Esophagus squamous epithelium (tissue), 5 donors: ENCODE measurements at places on chromosomes 1 and 21.

- no peak for DNase-seq
Observed at GRCh38 chr1:234840843-234841242, 230.9 kb upstream of the IRF2BP2 start.

DNA sequence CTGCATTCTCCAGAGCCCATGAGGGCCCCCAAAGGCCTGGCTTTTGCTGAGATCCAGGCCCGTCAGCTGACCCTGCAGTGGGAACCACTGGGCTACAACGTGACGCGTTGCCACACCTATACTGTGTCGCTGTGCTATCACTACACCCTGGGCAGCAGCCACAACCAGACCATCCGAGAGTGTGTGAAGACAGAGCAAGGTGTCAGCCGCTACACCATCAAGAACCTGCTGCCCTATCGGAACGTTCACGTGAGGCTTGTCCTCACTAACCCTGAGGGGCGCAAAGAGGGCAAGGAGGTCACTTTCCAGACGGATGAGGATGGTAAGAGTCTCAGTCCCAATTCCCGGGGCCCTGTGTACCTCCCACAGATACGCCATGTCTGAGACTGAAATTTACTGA, 39.1 kb downstream of the PTPRU start:
- DNase-seq: no peak

DNA sequence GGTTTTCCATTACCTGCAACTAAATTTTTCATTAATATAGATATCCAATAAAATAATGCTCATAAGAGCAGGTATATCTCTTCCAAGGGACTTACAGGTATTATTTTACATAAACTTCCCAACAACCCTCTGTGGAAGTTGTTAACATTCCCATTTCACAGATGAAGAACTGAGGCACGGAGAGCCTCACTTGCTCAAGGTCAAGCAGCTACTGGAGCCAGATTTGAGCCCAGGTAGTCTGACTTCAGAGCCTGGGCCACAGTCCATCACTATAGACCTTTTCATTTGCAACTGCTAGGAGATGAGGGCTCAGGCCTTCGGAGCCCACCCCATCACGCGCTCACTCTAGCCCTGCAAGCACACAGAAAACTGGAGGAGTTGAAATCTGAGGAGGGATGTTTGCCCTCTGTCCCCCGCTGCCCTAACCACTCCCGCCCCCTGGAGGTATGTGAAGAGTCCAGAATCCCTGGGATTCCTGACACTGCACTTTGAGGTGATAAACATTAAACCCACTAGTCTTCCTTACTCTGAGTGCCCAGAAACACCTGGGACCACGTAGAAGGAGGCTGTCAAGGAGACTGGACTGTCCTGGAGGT, 11.7 kb upstream of the ALPL start:
- DNase-seq: no peak

DNA sequence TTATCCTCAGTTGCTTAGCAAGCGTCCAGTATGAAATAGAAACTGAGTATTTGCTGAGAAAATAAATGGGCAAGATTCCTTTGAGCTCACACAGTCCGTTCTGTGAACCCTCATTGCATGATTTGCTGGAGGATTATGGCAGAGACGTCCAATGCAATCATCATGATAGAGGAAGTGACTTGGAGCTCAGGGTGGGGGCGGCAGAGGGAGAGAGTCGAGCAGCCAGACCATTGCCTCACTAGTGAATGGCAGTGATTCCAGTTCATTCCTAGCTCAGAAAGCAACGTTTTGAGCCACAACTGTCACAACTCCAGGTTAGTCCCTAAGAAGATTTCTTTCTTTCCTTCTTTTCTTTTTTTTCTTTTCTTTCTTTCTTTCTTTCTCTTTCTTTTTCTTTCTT, 27.5 kb upstream of the COL9A2 start:
- DNase-seq: no peak

DNA sequence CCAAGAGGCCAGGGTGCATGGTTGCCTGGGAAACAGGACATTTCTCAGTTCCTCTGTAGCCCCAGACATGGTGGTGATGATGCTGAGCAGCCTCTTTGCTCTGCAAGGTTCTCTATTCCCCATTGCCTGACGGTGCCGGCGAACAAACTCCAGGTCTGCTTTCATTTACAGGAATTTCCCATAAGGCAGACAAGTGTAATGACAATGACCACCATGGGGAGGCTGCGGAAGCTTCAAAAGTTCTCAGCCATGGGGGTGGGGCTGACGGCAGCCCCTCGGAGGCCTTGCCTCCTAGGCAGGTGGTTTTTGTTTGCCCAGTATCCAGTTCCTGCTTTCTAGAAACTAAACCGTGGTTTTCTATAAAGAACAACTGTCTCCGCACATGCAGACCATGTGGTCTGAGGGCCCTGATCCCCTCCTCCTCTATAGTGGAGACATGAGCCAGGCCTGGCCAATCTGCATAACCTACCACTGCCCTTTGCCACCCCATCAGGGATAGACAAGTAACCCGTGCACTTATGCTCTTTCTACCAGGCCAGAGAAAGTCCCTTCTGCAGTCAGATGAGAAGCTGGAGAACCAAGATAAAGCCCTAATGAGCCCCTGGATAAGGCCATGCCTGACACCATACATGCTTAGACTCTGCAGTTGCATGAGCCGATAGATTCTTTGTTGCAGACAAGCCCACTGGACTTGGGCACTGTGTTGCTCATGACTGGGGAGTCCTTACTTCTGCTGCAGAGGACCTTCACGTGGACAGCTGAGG, 54.1 kb downstream of the LDLRAD2 start:
- no peak for DNase-seq

GRCh38 chr21:42287193-42288083, 27.8 kb downstream of the TFF3 start:
- DNase-seq: no peak

DNA sequence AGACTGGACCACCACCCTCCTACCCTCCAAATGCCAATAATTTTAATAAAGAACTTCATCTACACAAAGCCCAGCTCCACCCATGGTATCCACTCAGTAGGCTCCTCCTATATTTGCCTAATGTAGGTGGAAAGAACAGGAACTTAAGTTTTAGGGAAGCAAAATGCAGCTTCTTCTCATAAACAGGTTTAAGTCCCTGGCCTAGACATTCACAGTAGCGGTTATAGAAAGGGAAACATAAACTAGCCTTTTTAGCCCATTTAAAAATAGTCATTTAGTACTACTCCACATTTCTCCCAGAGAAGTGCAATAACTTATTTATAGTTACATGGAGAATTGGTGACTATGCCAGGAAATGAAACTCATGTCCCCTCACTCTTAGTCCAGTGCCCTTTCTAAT, 56.6 kb upstream of the CPLANE2 start:
- DNase-seq: no peak

- DNase-seq: no peak
Observed at GRCh38 chr1:94793296-94793656, 26.9 kb upstream of the SLC44A3 start.

DNA sequence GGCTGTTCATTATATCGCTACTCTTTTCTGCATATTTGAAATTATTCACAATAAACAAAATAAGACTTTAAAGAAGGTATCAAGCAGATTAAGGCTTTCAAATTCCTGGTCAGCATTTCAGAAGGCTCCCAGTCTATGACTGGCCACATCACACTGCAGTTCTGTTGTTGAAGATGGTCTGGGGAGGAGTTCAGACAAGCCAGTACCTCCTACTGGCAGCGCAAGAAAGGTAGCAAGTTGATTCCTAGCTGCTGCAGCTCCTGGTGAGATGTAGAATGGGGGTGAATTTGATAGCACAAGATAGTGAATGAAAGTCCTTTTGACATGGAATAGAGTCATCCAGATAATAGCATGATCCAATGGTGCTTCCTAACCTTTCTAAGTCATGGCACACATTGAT, 88.2 kb upstream of the BEND5 start:
- DNase-seq: no peak

- no peak for DNase-seq
Observed at GRCh38 chr21:44405948-44406872, 49.1 kb upstream of the LRRC3 start.

GRCh38 chr21:17829472-17829871, 10.3 kb upstream of the C21orf91 start:
- DNase-seq: no peak

DNA sequence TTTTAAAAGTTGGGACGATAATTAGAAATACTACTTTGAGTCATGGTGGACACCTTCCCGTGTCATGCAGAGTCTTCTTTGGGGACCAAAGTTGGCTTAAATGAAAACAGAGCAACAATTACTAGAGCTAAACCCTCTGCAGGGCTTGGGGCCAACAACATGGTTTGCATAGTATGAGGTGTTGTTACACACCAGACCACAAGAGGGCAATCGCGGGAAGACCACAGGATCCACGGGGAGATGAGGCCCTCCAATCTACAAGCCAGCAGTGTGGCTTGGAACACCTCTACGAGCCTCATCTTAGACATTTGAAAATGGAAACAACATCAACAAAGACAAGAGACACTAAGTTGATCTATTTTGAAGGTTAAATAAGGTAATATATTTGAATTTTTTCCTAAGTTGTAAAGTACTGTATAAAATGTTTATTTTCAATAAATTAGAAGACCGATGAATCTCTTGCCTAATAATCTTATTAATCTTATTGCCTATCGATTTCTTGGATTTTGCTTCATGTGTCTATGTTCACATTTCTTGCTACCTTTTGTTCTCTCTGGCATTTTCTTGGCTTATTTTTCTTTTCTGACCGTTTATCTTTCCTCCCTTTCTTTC, 8.2 kb upstream of the SMCP start:
- DNase-seq: no peak

GRCh38 chr1:200282497-200283122, 127.2 kb downstream of the ZNF281 start:
- no peak for DNase-seq

DNA sequence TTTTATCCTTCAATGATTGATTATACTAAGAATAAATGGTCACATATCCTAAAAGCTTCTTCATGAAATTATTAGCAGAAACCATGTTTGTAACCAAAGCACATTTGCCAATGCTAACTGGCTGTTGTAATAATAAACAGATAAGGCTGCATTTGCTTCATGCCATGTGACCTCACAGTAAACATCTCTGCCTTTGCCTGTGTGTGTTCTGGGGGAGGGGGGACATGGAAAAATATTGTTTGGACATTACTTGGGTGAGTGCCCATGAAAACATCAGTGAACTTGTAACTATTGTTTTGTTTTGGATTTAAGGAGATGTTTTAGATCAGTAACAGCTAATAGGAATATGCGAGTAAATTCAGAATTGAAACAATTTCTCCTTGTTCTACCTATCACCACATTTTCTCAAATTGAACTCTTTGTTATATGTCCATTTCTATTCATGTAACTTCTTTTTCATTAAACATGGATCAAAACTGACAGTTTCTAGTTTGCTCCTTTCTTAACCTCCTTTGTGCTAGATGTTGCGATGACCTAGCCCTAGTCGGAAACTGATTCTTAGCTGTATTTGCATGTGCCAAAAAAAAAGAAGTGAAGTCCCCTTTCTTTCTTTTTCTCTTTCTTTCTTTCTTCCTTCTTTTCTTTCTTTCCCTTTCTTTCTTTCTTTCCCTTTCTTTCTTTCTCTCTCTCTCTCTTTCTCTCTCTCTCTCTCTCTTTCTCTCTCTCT, 45.1 kb downstream of the MAP3K7CL start:
- DNase-seq: no peak

DNA sequence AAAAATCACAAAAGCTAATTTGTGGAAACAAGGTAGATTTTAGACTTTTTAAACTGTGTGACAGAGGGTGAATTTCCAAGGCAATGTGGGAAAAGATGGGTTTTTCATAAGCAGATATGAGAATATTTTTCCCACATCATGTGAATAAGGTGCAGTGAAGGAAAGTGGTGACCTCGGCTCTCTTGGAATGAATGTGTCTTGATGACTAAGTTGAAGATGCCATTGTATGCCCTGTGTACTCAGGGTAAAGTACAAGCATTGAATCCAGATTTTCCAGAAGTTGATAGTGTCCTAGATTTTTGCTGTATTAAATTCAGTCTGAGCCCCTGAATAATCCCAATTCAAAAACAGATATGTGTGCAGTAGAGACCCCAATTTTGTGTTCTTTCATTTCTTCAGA, 442.6 kb upstream of the ADGRL2 start:
- DNase-seq: no peak
